ENCODE measurements at places on chromosomes 16 and 17.

DNA sequence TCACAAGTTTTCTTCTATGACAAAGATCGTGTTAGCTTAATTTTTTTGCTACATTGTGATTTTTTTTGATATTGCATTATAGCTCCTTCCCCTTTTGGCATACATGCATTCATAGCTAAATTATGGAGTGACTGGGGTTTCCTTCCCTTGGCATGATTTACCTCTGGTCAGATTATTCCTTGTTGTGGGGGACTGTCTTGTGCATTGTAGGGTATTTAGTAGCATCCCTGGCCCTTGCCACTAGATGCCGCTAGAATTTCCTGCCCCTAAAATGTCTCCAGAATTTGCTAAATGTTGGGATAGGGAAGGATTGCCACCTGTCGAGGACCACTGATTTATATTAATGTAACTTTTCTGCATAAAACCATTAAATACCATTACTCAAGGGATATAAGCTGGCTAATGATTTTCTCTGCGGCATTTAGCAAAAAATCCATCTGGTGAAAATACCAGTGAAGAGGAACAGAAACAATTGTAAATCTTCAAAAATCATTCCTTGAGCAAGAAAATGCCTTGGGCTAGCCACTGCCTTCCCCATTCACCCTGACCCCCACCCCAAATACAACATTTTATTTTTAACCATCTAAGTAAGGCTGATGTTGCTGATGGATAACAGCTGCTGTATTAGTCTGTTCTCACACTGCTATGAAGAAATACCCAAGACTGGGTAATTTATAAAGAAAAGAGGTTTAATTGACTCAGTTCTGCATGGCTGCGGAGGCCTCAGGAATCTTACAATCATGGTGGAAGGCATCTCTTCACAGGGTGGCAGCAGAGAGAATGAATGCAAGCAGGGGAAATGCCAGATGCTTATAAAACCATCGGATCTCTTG, 195.2 kb downstream of the MAP2K6 start:
- no peak for DNase-seq

DNA sequence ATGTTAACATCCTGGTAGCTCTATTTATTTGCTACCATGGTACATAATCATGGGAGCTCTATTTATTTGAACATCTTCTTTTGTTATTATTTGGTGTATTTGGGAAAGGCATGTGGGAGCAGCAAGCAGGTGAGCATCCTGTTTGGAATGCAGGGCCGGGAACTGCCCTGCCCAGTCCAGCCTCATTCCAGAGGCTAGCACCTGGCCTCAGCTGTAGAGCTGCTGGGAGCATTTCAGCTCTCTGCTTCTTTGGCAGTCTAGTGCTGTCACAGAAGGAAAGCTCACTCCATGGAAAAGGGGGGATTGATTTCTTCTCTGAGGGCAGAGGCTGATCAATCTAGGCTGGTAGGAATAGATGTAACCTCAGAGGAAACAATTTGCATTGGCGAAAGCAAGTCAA, 112.5 kb downstream of the WWOX start:
- DNase-seq, result no peak

GRCh38 chr17:2871205-2871604, 75.0 kb downstream of the RAP1GAP2 start:
- no peak for DNase-seq

- DNase-seq, result no peak
These were observed 1.6 kb downstream of the NDUFB10 start for GRCh38 chr16:1960665-1961630.

GRCh38 chr16:58010886-58011285, 9.7 kb downstream of the USB1 start:
- DNase-seq, result no peak

DNA sequence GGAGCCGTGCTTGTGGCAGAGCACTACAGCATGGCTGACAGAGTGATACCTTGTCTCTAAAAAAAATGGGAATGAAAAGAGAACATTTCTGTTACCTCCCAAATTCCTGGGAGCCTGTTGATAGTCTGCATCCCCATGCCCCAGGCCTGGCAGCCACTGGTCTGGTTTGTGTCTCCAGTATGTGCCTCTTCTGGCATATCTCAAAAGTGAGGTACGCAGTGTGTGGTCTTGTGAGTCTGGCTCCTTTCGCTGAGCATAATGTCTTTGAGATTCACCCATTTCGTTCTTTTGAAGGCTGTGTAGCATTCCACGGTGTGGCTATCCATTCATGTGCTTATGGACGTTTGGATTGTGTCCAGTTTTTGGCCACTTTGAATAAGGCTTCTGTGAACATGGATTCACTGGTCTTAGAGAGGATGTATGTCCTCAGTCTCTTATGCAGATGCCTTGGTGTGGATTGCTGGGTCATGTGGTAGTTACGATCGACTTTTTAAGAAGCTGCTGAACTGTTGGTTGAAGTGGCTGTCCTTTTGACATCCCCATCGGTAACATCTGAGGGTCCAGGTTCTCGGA, 39.1 kb downstream of the PRMT7 start:
- DNase-seq, result no peak

GRCh38 chr16:751152-752006, 9.2 kb upstream of the MSLN start:
- DNase-seq, result no peak

GRCh38 chr17:57243171-57243622, 13.1 kb upstream of the MSI2 start:
- DNase-seq, result peak; percentile 65

DNA sequence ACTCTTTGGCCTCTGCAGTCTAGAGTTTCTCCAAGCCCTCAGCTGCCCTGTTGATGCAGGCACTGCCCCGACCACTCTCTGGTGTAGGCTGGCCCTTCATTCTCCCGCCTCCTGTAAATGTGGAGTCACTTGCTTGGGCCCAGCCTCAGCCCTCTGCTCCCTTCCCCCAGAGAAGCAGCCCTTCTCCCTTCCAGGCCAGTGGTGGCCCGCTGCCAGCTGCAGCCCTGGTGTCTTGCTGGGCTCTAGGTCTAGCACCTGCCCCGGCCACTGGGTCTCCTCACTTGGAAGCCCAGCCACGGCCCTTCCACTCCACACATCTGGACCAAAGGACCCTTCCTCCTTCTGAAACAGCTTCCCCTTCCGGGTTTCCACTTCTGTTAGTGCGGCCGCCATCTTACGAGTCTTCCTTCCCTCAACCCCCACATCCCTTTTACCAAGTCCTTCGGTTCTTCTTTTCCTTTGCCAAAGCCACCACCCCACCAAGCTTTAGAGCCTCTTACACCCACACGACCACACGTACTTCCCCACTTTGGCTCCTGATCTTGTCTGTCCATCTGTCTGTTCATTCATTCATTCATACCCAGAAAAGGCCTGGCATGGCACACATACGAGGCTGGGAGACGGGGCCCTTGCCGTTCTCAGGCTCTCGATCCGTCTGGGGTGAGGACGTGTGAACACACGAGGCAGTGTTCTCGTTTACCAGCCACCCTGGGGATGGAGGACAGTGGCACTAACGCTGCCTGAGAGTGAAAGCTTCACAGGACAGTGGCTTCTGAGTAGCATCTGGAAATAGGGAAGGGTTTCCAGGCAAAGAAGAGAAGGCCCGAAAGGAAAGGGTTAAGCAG, 68.0 kb downstream of the ABR start:
- DNase-seq, result peak; percentile 87

- no peak for DNase-seq
These were observed 9.4 kb upstream of the ZNF689 start for GRCh38 chr16:30619638-30620037.

DNA sequence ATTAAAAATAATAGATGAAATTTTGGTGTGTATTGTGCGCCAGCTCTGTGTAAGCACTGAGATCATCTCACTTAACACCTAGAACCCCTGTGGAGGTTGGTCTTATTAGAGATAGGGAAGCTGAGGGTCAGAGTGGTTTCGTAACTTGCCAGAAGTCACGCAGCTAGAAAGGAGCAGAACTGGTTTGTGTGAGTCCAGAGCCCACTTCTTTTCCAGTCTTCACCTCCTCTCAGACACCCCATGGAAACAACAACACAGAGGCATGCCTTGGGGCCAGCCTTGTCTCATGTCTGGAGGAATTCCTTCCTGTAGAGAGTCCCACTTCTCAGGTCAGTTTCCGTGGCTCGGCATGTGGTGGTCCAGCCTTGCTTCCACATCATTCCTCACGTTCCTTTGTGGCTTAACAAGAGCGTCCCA, 16.5 kb downstream of the YPEL2 start:
- no peak for DNase-seq

GRCh38 chr16:48284772-48285409, 37.6 kb upstream of the ABCC11 start:
- DNase-seq, result no peak

DNA sequence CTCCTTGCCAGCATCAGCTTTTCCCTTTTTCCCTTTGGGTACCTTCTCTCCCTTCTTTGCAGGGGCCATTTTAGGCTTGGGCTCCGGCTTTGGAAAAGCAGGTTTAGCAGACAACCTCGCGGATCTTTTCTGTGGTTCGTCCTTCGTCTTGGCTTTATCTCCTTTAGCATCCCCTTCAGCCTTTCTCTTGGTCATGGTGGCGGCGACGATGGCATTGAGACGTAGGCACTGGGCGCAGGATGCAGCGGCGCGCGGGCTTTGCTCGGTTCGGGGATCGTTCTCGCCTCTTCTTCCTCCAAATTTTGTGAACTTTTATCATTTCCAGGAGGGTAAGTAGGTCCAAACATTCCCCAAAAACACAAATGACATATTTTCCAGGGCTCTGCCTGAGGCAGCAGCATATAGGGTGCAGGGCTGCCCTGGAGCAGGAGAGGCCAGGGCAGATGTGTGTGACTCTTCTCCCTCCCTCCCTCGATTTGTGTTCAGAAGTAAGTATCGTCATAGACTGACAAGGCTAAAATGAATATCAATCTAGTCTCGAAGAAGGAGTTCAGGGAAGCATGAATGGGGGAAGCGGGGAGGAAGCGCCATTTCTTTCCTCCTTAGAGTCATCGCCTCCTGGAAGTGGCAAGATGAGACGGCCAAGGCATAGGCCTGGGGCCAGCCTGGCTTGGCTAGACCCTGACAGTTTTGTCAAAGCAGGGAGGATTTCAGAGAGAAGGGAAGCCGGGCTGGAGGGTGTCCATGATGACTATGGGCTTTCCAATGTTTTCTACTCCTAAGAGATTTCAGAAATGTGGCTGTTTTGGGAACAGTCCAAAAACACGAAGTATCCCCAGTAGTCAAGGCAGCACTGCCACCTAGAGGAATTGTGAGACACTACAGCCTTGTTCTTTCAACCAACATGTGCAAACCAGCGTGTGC, 13.2 kb downstream of the CHCT1 start:
- peak; percentile 70 for DNase-seq

DNA sequence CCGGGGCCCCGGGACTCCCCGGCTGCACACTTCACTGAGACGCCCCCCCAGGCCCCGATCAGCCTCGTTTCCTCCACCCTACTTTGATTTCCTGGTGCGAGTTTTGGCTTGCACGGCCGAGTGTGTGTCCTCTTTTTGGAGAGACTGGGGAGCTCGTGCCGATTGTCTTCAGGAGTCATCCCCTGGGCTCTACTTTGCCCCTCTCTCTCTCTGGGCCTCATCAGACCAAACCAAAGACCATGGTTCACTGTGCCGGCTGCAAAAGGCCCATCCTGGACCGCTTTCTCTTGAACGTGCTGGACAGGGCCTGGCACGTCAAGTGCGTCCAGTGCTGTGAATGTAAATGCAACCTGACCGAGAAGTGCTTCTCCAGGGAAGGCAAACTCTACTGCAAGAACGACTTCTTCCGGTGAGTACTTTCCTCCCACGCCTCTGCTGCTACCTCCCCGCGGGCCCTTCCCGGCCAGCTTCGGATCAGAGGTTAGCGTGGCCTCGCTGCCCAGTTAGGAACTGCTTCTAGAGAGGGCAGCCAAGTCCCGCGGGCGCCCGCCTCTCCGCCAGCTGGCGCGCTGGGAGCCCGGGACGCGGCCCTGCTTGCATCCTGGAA, 787 bp downstream of the LHX1 start:
- DNase-seq, result no peak

DNA sequence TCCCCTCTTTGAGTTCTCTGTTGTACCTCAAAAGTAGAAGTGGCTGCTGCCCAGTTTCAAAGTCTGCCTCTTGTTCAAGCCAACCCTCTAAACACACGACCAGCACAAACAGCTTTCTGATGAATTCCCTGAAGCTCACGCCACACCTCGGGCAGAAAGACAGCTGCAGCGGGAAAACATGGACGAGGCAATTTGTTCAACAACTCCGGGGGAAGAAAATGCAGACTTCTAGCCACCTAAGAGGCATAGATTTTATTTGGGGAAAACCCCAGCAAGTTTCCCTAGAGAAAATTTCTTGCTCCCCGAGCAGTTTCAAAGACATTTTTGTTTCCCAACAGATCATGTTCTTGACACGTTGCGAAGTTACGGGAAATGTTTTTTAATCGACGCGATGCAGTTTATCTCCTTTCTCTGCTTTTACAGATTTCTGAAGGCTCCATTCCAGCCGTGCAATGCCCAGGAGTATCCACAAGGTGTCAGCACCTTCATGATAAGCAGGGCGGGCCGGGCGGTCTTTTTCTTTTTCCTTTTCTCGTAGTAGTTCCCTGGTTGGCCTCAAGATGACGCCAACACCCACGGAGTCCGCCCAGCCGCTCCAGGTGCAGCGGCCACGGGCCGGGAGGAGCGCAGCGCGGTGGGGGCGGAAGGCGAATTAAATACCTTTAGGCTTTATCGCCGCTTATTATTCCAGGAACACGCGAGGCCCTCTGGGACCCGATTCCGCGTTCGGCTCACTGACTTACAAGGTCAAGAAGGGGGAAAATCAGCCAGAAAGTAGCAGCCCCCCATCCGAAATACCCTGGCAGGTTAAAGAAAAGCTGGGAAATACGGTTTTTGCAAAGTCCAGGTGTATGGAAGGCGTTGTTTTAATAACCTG, 2.9 kb upstream of the FOXC2 start:
- DNase-seq, result peak; percentile 93

GRCh38 chr16:22366889-22367288, 7.5 kb downstream of the CDR2 start:
- DNase-seq, result no peak

GRCh38 chr17:14381606-14382005, 80.7 kb downstream of the HS3ST3B1 start:
- no peak for DNase-seq

DNA sequence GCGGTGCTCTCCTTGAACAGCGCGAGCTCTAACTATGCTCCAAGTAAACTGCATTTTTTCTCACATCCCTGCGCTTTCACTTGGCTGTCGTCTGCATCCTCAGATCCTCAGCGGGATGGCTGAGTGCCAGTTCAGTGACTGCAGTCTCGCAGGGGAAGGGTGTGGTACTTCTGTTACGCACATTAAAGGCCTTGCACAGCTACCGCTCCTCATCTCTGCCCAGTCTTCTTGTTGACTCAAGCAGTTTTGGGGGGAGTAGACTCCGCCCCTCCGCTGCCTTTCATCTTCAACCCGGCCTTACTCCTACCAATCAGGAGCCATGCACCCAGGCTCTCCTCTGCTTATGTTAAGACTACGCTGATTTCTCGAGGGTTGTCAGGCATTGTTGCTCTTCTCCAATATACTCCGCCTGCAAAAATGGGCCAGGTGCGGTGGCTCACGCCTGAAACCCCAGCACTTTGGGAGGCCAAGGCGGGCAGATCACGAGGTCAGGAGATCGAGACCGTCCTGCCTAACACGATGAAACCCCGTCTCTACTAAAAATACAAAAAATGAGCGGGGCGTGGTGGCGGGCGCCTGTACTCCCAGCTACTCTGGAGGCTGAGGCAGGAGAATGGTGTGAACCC, 10.0 kb downstream of the ATP5PD start:
- DNase-seq, result peak; percentile 91
